ENCODE measurements at places on chromosomes 7 and 10. TPM values are rescaled to one million over a fixed set of nuclear protein-coding genes. Genes with fewer than 3 reads are reported as not detected.

The TMEM120A gene
- 45.6 TPM for total RNA-seq

- no peaks in the 10 kb centered on the region for H3K27me3 ChIP-seq
- H3K36me3 ChIP-seq = no peaks in the 10 kb centered on the region
- no peak for DNase-seq
- no peaks in the 10 kb centered on the region for H3K4me1 ChIP-seq
These were observed 169.6 kb upstream of the PDE1C start for GRCh38 chr7:32239764-32240163.

GRCh38 chr10:131575877-131576276 lies 264.4 kb upstream of the TCERG1L start:
- no peaks in the 10 kb centered on the region for H3K36me3 ChIP-seq
- no peak overlapping the region for H3K4me3 ChIP-seq
- no peak overlapping the region for H3K27ac ChIP-seq
- H3K4me1 ChIP-seq = no peaks in the 10 kb centered on the region
- H3K27me3 ChIP-seq = no peaks in the 10 kb centered on the region

The CAMK2B gene
- total RNA-seq = 1.8 TPM
